CD8-positive, alpha-beta T cell (primary cell): ENCODE measurements at places on chromosomes 4 and X.
A peak's percentile ranks its signal among the peaks of the same experiment; 100 is the strongest.

DNA sequence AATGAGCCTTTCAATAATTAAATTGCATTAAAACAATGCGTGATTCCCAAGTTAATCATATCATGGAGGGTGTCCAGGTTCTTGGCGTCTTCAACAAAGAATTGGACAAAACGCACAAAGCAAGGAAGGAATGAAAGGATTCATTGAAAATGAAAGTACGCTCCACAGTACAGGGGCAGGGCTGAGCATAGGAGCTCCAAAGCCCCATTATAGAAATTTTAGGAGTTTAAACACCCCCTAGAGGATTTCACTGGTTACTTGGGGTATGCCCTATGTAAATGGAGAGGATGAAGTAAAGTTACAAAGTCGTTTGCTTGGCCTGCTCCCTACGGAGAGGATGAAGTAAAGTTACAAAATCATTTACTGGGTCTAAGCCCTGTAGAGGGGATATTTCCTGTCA is 1910.4 kb downstream of the C4orf33 start:
- no peak for DNase-seq

DNA sequence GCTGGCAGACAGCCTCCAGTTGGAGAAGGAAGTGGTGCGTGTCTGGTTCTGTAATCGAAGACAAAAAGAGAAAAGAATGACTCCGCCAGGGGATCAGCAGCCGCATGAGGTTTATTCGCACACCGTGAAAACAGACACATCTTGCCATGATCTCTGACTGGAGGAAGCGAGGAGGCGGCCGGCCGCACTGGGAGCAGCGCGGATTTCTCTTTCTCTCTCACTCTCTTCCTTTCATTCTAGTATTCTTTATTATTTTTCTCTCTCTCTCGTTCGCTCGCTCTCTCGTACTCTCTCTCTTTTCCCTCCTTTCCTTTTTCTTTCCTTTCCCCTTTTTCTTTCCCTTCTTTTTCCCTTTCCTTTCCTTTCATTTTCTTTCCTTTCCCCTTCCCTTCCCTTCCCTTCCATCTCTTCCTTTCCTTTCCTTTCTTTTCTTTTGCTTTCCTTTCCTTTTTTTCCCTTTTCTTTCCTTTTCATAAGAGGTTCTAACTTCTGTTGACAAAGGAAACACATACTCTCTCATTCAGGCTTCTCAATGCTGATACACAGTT is 1.2 kb downstream of the POU3F4 start:
- no peak for DNase-seq

- DNase-seq = no peak
Measured at GRCh38 chr4:25635501-25635900, 20.1 kb upstream of the SLC34A2 start.

GRCh38 chrX:7088968-7089615 is 58.4 kb upstream of the STS start:
- peak; percentile 68 for DNase-seq

DNA sequence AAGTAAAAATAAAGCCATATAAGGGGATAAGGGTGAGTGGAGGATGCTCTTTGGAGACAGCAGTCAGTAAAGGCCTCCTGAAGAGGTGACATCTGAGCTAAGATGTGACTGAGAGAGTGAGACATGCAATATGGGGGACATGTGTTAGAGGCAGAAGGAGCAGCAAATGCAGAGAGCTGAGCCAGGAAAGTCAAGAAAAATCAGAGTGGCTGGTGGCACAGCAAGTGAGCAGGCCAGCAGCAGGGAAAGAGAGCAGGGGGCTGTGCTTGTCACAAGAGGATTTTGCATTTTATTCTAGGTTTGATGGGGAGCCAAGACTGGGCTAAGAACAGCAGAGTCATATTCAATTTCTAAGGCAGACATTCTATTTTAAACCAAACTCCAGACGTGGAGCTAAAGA is 394.5 kb downstream of the KCNIP4 start:
- no peak for DNase-seq

DNA sequence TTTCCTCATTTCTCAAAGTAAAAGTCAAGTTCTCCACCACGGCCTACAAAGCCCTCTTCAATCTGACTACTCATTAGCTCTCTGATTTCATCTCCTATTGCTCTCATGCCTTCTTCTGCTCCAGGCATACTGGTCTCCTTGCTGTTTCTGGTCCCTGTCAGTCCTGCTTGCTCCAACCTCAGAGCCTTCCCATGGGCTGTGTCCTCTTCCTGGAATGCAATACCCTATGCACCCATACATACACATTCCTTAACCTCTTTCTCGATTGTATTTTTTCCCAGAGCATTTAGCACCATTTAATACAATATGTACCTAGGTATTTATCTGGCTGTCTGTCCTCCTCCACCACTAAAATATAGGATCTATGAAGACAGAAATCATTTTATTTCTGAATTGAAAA is 385.2 kb downstream of the GASK1B start:
- DNase-seq = no peak

GRCh38 chrX:44723426-44723825 is 120.4 kb upstream of the DUSP21 start:
- no peak for DNase-seq

GRCh38 chr4:157514711-157515110 is 294.2 kb downstream of the GRIA2 start:
- no peak for DNase-seq

DNA sequence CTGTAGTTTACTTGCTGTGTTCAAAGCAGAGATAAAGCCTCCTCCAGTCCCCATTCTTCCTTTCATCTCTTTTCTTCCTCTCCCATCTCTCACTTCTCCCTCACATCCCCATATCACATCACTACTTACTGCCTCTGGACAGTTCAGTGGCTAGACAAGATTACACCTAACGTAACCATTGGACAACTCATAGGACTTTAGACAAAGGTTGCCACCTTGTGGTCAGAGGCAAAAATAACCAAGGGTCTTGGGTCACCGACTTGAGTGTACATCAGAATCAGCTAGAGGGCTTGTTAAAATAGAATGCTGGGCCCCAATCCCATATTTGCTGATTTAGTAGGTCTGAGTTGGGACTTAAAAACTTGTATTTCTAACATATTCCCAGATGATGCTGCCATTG is 109.3 kb upstream of the DGKK start:
- DNase-seq = no peak

DNA sequence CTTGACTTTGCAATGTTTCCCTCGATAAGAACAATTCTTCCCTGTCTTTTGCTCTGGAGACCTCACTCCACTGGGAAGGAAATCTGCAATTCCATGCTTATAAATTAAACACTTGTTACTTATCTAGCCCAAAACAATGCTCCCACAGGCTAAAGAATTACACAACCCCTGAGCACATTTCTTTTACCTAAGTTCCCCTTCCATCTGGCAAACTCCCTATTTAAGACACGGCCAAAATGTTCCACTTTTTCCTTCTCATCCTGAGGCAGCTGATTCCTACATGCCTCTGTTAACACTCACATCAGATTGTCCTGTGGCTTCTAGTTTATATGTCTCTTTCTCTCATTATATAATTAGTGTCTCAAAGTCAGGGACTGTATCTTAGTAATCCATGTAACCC is 211.7 kb downstream of the COX18 start:
- no peak for DNase-seq

- DNase-seq = no peak
Measured at GRCh38 chr4:152187693-152188092, 348.2 kb downstream of the FBXW7 start.
